ENCODE measurements at places on chromosomes 13 and 19.

GRCh38 chr13:33172911-33173310, 112.6 kb downstream of the STARD13 start:
- H3K4me3 ChIP-seq = no peak overlapping the region
- peak overlapping the region; percentile 58 for H3K27ac ChIP-seq
- no peaks in the 10 kb centered on the region for H3K36me3 ChIP-seq
- no peaks in the 10 kb centered on the region for H3K27me3 ChIP-seq

DNA sequence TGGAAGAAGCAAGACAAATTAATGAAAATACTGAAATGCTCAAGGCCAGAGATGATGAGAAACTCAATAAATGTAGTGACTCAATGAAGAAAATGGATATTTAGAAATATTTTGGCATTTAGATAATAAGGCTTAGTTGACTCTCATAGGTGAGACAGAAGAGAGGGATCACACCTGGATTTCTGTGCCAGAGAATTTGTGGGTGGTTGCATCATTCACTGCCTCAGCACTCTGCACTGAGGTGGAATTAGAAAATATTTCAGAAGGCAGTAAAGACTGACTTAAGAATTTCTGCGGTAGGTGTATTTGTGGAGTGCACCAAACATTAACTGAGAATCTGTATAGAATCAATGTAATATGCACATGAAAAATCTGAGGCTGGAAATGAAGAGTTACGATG, 848.3 kb upstream of the PCDH9 start:
- H3K36me3 ChIP-seq = no peaks in the 10 kb centered on the region
- no peak overlapping the region for H3K27ac ChIP-seq
- no peaks in the 10 kb centered on the region for H3K4me1 ChIP-seq
- no peak for DNase-seq
- H3K27me3 ChIP-seq = no peaks in the 10 kb centered on the region

DNA sequence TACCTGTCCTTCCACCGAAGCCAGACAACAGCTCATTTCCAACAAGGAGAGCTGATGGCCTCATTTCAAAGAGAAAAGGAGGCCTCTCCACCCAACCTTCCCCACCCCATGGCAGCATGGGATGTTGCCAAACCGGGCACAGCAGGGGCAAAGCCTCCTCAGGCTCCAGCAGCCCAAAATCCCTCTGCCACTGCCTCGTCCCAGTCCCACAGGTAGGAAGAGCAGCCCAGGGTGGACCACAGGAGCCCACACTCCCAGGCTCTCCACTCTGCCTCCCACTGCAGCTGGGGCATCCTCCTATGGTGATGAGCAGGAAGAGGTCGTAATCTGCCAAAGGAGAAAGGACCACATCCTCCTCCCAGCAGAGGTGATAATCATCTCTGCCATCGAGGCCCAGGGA, 50.9 kb downstream of the PEPD start:
- no peaks in the 10 kb centered on the region for H3K27me3 ChIP-seq
- H3K36me3 ChIP-seq = no peaks in the 10 kb centered on the region
- no peak overlapping the region for H3K27ac ChIP-seq
- no peak overlapping the region for H3K4me3 ChIP-seq
- DNase-seq = no peak
- peaks cover 5% of the 10 kb centered on the region for H3K4me1 ChIP-seq

DNA sequence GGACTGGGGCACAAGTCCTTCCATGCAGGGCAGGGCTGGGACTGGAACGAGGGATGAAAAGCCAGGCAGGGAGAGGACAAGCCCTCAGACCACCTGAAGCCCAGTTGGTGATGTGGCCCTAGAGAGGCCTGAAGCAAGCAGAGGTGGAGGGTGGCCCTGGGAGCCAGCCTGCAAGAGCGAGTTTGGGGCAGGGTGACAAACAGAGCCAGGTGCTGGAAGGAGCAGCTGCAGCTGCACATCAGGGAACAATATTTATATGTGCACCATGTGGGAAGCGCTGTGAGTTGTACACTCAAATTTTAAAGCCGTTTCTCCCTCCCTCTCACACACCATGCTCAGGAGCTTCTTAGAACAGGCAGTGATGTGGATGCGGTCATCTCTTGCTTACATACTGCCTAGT, 67.8 kb downstream of the FGF9 start:
- no peaks in the 10 kb centered on the region for H3K36me3 ChIP-seq
- no peaks in the 10 kb centered on the region for H3K27me3 ChIP-seq
- no peak overlapping the region for H3K4me3 ChIP-seq
- H3K27ac ChIP-seq = no peak overlapping the region

DNA sequence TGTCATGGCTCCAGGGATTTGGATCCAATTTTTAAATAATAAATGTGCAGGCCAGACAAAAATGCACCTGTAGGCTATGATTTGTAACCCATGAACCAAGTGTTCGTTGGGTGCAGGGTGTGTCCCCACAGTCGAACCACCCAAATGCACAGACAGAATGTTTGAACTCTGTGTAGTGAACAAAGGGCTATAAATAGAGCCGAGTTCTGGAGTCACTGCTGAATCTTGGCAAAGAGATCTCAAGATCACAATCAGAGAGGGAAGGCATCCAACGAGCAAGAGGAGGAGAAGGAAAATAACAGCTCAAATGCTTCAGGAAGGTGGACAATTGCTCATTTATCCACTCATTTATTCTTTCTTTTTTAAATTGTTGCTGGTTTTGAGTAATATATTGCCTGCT, 547.9 kb downstream of the FGF9 start:
- H3K27me3 ChIP-seq = no peaks in the 10 kb centered on the region
- H3K36me3 ChIP-seq = no peaks in the 10 kb centered on the region
- DNase-seq = no peak
- H3K4me1 ChIP-seq = peaks cover 25% of the 10 kb centered on the region
- H3K4me3 ChIP-seq = no peak overlapping the region

Data from sigmoid colon (tissue), 7 donors.